ENCODE measurements at places on chromosomes 6 and 20.
A peak's percentile ranks its signal among the peaks of the same experiment; 100 is the strongest.

DNA sequence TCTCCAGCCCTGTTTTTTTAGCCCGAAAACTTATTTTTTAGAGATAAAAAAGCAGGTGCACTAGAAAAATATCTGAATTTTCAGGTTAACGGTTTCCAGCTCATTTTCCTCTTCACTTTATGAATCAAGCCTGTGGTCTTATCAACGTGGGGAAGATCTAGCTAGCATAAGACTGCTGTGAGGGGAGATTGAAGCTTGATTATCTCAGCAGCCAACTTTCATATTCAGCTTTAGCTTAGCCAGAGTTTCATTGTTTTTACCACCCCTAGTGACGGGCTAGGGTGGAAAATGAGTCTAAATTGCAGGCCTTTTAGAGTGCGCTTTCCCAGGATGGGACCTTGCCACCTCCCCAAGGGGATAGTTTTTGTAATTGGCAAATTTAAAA, 11.9 kb upstream of the RBM38 start:
- no peak for DNase-seq

DNA sequence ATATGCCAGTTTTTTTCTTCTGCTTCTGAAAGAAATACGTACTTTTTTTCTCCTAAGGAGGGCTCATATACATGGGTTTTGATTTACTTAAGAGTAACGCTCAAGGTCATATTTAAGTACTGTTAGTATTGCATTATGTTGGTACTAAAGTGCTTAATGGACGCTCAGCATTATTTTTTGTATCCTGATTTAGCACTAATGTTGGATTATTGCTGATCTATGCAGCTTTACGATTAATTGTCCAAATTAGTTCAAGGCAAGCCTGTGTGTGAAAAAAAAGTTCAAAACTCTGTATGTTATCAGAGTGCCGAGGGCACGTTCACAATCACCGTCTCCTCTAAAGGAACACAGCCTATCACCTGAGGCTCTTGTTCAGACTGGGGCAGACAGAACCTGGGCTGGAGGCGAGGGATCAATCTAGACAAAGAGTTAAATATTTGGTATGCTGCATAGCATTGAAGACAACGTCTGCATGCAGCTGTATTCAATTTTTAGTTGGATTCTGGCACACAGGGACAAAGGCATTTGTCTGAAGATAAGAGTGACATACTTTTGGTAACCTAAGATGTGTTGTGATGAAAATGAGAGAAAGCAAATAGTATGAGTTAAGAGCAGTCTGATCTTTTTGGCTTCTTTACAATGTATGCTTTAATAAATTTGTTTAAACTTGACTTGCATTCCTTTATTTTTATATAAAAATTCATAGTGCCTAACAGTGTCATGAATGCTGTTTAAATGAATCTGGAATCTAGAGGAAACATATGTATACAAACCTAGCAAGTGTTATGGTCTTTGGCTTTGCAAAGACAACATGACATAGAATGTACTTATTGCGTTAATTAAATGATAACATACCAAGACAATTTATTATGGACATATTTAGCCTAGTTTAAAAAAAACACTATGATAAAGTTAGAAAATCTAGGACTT, 341.2 kb downstream of the SAMD5 start:
- no peak for DNase-seq

DNA sequence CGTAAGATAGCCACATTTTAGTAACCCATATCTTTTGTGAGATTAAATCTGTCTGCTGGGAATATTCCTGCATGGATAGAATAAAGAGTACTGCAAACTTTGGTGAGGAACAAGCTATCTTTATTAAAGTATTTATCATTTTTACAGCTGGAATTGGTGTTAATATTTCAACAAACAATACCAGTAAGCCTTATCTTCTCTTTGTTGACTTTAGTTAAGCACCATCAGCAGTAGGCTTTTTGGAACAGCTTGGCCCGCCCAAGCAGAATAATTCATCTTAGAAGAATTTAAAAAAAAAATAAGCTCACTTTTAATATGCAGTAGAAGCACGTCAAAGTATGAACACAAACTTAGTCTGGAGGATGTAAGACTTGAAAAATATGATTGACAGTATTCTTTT, 917.8 kb upstream of the ADGRB3 start:
- DNase-seq = no peak

GRCh38 chr6:74369556-74369993, 673.6 kb downstream of the CD109 start:
- DNase-seq = no peak

- DNase-seq = no peak
Observed at GRCh38 chr20:60316476-60317158, 358.4 kb downstream of the CDH26 start.

GRCh38 chr6:34671367-34671766, 25.2 kb downstream of the ILRUN start:
- DNase-seq = no peak

DNA sequence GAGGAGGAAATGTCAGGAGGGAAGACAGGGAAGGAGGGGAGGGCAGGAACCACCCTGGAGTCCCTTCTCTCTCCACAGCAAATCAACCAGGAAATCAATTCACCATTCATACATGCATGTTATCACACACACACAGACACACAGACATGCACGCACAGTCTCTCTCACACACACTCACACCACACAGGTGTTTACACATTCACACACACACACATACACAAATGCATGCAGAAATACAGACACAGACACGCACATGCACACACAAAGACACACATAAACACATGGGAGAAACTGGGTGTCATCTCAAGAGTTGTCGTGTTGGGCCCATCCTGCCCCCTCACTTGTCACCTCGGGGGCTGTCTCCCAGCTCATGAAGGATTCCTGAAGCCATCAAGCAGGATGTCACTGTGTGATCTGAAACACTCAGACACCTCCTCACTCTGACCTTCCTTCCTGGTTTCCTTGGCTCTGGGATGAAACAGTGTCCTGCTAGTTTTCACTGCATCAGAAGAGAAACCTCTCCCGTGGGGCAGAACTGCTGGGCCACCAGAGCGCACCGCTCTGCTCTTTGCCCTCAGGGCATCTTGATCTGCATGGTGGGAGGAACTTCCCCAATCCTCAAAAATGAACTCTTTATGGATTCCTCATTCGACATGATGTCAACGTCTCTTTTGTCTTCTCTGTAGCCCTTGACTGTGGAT, 9.2 kb downstream of the RAET1G start:
- no peak for DNase-seq

GRCh38 chr6:1110941-1111349, 201.0 kb upstream of the FOXQ1 start:
- DNase-seq = no peak

GRCh38 chr6:6251555-6252280, 68.7 kb downstream of the F13A1 start:
- no peak for DNase-seq

DNA sequence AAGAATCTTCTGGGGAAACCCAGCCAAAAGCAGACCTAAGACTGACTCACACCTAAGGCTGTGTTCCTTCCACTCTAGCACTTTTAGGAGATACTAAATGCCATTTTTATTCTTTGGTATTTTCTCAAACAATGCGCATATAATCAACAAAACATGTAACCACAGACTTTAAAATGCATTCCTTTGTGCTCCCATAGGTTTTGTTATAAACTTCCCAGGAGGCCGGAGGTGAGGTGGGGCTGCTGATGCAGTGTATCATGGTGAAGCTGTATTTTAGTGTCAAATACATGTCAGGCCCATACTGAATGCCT, 155.2 kb downstream of the BTBD3 start:
- DNase-seq = no peak

DNA sequence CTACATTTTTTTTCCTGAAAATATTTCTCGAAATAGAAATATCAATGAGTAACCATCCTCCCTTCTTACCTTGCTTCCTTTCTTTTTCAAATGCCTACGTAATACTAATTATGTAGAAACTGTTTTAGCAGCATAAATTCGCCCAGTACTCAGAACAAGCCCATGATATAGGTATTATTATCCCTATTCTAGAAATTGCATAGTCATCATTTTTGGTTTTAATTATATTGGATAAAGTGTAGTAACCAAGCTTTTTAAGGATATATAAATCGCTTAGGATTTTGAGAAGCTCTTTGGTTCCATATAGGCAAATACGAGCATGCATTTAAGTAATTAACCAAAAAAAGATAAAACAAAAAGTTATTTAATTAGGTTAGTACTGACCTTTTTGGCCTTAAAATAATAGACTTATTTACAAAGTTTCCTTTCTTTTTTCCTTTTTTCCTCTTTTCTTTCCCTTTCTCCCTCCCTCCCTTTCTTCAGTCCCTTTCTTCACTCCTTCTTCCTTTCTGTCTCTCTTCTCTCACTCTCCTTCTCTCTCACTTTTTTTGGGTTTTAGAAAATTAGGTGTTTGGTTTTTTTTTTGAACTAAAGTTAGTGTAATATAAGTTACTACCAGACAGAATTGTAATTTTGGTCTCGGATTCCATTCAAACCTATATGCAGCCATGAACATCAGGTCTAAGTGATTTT, 457.7 kb downstream of the RFPL4B start:
- no peak for DNase-seq

DNA sequence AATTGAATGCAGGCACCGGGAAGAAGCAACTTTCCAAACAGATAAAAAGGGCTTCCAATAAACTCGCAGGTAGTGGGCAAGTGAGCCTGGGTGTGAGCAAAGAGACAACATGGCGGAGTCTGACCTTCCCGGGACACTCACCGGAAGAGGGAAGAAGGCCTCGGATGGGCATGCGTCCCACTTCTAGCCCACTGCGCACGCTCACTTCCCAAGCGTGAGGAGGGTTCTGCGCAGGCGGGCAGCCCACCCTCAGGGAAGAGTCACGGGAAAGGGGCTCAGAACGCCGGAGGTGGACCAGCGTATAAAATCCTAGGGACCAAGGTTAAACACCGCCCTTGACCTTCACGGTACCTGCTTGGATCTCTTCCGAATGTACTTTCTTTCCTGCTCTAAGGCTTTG, 95.5 kb upstream of the AFDN start:
- no peak for DNase-seq

DNA sequence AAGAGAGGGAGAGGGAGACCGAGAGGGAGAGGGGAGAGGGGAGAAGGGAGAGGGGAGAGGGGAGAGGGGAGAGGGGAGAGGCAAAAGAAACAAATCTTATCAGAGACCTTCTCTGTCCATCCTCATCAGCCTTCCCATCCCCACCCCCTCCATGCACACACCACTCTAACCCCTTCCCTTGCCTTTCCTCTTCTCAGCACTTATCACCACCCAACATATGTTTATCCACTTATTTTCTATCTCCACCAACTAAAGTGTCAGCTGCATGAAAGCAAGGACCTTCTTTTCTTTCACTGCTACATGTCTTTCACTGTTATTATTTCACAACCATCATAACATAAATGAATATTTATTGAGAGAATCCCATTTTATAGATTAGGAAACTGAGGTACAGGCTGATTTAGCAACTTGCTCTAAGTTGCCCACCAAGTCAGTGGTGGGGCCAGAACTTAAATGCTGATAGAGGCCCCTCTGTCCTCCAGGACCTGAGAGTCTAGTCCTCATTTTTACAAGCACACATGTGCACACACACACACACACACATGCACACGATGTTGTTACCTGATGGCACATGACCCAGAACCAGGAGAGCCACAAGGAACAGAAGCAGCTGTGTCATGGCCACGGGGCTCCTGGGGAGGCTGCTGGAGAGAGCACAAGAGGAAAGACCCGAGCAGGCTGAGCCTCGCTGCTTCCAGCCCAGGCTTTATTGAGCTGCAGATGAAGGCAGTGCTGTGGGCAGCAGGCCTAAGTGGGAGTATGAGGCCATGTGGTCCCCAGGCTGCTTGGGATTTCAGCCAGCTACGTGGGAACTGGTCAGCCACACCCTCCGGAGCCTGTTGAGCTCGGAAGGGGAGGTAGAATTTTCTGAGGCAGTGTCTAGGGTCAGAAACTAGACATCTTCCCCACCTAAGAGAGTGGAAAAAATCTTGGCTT, 2.3 kb downstream of the DEFB124 start:
- DNase-seq = no peak

GRCh38 chr6:30885999-30886896, 1.9 kb downstream of the DDR1 start:
- no peak for DNase-seq

GRCh38 chr6:38773338-38773737, 58.2 kb downstream of the DNAH8 start:
- DNase-seq = peak; percentile 57

- no peak for DNase-seq
Observed at GRCh38 chr6:137416376-137417109, 77.7 kb downstream of the OLIG3 start.

GRCh38 chr20:44541992-44542391, 20.1 kb upstream of the SERINC3 start:
- DNase-seq = no peak

DNA sequence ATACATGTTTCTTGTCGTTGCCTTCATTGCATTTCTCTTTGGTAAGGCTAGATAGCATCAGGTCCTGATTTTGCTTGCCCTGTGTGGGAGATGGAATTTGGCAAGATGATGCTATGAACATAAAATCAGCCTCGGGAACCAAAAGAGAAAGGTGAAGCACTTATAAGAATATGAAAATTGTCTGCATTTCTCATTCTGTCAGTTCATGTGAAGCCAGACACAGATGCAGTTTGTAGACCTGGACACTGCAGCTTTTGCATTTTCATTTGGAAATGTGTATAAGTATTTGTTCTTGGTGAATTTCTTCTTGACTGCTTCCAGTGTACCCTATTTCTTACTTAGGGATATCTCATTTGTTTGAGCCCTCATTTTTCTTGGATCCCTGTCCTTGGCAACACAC, 1.3 kb downstream of the YWHAB start:
- DNase-seq = no peak

DNA sequence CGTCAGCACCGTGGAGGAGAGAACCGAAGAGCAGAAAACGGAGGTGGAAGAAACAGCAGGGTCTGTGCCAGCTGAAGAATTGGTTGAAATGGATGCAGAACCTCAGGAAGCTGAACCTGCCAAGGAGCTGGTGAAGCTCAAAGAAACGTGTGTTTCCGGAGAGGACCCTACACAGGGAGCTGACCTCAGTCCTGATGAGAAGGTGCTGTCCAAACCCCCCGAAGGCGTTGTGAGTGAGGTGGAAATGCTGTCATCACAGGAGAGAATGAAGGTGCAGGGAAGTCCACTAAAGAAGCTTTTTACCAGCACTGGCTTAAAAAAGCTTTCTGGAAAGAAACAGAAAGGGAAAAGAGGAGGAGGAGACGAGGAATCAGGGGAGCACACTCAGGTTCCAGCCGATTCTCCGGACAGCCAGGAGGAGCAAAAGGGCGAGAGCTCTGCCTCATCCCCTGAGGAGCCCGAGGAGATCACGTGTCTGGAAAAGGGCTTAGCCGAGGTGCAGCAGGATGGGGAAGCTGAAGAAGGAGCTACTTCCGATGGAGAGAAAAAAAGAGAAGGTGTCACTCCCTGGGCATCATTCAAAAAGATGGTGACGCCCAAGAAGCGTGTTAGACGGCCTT, 41.6 kb downstream of the ZBTB2 start:
- DNase-seq = no peak

- DNase-seq = no peak
Observed at GRCh38 chr20:63484236-63484635, 11.8 kb upstream of the KCNQ2 start.

DNA sequence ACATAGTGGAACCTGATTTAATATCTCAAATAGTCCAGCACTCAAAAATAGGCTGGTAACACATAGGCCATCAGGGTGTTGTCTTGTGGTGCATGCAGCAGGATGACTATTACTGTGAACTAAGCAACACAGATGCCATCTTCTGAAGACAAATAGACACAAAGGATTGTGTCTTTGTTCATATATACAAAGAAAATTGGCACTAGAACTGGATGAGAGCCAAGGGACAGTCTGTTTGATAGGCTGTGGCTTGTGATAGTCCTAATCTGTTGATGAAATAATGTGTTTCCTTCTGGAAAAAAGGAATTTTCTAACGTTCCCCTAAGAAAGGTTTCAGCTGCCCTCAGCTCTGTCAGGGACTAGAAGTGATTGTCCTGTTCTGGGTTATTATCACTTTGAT, 129.8 kb downstream of the TPBG start:
- no peak for DNase-seq
